ENCODE measurements at places on chromosomes 11 and 22. TPM values are rescaled to one million over a fixed set of nuclear protein-coding genes. Genes with fewer than 3 reads are reported as not detected.

DNA sequence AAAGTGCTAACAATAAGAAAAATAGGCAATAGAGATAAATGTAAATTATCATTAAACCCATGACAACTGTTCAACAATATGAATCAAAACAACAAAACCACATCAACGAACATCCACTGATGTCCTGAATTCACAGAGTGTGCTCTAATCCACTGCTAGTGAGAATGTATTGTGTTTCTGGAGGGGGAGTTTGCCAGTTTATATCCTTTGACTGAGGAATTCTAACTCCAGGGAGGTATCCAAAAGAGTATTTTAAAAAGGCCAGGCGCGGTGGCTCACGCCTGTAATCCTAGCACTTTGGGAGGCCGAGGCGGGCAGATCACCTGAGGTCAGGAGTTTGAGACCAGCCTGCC lies 1.7 kb upstream of the WEE1 start:
- DNase-seq: no peak

GRCh38 chr11:12581416-12581815 lies 92.8 kb upstream of the TEAD1 start:
- no peak for DNase-seq

- no peak for DNase-seq
These were observed 112.8 kb downstream of the ABTB2 start for GRCh38 chr11:34245041-34245440.

DNA sequence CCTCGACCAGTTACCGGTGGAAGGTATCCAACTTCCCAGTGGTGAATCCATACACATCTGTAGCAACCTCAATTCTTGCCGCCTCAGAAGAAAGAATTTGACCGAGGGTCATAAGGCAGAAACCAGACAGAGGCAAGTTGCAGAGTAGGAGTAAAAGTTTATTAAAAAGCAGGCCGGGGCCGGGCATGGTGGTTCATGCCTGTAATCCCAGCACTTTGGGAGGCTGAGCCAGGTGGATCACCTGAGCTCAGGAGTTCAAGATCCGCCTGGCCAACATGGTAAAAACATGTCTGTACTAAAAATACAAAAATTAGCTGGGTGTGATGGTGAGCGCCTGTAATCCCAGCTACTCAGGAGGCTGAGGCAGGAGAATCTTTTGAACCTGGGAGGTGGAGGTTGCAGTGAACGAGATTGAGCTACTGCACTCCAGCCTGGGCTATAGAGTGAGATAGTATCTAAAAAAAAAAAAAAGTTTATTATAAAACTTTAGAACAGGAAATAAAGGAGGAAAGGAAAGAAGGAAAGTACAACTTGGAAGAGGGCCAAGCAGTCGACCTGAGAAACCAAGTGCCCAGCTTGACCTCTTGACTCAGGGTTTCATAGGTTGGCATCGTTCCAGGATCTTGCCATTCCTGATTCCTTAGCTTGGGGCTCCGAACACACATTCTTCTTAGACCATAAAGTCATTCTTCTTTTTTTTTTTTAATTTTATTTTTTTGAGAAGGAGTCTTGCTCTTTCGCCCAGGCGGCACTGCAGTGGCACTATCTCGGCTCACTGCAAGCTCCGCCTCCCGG lies 27.8 kb downstream of the RGL4 start:
- DNase-seq: no peak

DNA sequence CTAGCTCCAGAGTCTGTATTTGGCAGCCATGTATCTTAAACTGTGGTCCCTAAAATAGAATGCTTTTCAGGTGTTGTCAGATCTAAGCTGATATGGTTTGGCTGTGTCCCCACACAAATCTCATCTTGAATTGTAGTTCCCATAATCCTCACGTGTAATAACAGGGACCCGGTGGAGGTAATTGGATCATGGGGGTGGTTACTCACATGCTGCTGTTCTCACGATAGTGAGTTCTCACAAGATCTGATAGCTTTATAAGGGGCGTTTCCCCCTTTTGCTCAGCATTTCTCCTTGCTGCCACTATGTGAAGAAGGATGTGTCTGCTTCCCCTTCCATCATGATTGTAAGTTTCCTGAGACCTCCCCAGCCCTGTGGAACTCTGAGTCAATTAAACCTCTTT lies 199.9 kb upstream of the ISX start:
- DNase-seq: no peak

GRCh38 chr11:118984825-118985224 lies 13.1 kb upstream of the CENATAC start:
- no peak for DNase-seq

- peak; percentile 45 for DNase-seq
These were observed 42.1 kb upstream of the ISX start for GRCh38 chr22:35023692-35024363.

DNA sequence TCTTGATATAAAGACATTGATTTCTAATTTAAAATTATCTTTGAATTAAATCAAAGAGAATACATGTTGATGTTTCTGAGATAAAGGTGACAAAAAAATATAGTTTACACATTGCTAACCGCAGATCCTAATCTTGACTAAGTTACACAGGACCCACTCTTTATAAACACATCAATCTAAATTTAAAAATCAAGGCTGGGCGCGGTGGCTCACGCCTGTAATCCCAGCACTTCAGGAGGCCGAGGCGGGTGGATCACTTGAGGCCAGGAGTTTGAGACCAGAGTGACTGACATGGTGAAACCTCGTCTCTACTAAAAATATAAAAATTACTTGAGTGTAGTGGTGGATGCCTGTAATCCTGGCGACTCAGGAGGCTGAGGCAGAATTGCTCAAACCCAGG lies 1.9 kb downstream of the ARFGAP3 start:
- DNase-seq: no peak

DNA sequence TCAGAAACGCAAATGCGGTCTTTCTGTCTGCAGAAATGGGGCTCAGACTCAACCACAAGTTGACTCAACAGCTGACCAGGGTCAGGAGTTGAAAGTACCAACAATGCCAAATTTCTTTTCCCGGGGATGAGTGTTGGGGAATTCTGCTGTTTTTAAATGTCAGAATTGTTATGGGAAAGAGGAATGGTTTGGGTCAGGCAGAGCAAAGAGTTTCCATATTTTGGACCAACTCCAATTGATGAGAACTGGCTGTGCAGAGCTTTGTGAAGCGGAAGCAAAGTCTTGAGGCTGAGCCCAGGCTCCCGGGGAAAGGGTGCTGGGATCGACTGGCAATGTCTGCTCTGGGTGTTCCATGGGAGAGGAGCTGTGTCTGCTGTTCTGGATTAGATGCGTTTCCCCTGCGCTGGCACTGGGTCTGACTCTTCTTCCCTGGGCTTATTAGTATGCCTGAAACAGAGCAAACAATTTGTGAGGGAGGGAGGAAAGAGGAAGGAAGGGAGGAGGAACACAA lies 36.2 kb downstream of the TXN2 start:
- DNase-seq: peak; percentile 56

DNA sequence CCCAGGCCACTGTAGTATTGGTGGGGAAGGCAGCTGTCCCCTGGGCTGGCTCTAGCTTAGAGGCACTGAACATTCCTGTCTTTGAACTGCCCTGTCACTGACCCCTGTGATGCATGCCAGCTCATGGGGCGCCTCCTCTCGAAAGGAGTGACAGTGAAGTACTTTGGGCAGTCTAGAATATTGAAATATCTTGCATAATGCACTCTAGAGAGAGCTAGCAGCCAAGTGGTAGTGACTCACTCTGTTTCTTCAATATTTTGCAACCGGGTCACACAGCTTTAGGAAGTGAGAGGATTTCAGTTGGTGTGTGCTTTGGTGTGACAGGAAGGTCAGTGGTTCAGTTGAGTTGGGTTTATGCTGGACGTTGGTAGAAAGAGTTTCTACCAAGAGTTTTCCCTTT lies 35.5 kb upstream of the ST14 start:
- peak; percentile 53 for DNase-seq

- no peak for DNase-seq
These were observed 288.1 kb downstream of the ETS1 start for GRCh38 chr11:128299132-128299726.

DNA sequence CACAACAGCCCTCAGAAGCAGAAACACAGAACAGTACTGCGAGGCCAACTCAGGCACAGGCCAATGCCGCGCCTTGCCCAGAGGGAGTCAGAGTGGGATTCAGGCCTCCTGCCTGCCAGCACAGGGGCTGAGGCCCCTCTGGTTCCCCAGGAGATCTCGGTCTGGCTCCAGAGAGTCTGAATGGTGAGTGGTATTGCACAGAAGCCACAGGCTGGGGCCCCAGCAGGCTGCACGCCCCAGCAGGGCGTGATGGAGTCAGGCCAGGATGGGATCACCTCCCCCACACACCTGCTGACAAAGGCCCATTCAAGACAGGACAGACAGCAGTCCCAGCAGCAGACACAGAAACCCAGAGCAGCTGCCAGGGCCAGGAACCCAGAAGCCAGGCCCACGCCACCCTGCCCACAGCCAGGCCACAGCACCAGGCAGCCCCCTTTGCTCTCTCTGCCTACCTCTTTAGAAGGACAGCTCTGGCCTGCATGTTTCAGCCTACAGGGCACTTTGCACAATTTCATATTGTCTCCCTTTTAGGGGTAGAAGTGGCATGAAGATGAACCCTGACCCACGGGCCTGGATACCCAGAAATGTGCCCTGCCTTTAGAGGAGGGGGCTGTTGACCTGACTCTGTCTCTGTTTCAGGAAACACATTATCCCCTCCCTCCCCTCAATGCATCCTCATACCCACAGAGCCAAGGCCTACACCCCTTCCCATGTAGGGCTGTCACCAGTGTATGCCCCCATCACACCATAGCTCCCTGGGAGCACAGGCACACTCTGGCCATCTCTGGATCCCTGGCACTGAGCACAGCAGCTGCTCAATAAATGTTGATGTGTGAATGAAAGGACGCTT lies 6.1 kb downstream of the FXYD6 start:
- no peak for DNase-seq

DNA sequence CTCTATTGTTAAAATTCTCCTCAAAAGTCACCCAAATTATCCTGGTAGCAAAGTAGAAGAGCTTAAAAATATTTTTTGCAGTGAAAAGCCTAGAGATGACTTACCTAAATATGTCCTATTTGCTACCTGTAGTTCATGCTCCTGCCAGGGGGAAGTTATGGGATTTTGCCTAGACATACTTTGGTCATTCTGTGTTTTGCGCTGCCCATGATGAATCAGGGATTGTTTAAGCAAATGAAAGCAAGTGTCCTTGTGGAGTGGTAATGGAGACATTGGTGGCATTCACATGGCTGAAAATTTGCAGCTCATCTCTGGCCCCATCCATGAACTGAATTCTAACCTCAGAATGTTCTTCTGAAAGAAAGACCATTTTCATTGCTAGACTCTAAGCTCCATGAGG lies 14.6 kb upstream of the SESN3 start:
- DNase-seq: no peak

GRCh38 chr11:16512899-16513241 lies 156.5 kb upstream of the SOX6 start:
- DNase-seq: no peak

GRCh38 chr11:26599425-26599824 lies 27.4 kb upstream of the MUC15 start:
- no peak for DNase-seq

- no peak for DNase-seq
These were observed 18.1 kb downstream of the FAM168A start for GRCh38 chr11:73579641-73580434.

- DNase-seq: no peak
These were observed 6.8 kb downstream of the AP2A2 start for GRCh38 chr11:932435-932834.

GRCh38 chr11:31069447-31070205 lies 299.9 kb downstream of the DCDC1 start:
- no peak for DNase-seq

- DNase-seq: no peak
These were observed 10.7 kb downstream of the KRTAP5-5 start for GRCh38 chr11:1640076-1640946.

- no peak for DNase-seq
These were observed 43.1 kb upstream of the GCAT start for GRCh38 chr22:37764622-37765021.

- no peak for DNase-seq
These were observed 11.4 kb upstream of the KCNJ1 start for GRCh38 chr11:128878455-128878854.

- no peak for DNase-seq
These were observed 78.3 kb downstream of the BBOX1 start for GRCh38 chr11:27118949-27119348.

GRCh38 chr11:7498193-7498592 lies 12.9 kb downstream of the OLFML1 start:
- DNase-seq: no peak

The RNF215 gene
- 4.9 TPM for polyA plus RNA-seq

The POU2AF2 gene
- polyA plus RNA-seq: not detected

The AKIP1 gene
- 11.1 TPM for polyA plus RNA-seq

The MAJIN gene
- polyA plus RNA-seq: not detected

The SPON1 gene
- 2.9 TPM for polyA plus RNA-seq

The KIAA1671 gene
- 5.7 TPM for polyA plus RNA-seq

All from heart right ventricle (tissue), 16 donors.